ENCODE measurements at places on chromosomes 13 and 19.
A peak's percentile ranks its signal among the peaks of the same experiment; 100 is the strongest.

DNA sequence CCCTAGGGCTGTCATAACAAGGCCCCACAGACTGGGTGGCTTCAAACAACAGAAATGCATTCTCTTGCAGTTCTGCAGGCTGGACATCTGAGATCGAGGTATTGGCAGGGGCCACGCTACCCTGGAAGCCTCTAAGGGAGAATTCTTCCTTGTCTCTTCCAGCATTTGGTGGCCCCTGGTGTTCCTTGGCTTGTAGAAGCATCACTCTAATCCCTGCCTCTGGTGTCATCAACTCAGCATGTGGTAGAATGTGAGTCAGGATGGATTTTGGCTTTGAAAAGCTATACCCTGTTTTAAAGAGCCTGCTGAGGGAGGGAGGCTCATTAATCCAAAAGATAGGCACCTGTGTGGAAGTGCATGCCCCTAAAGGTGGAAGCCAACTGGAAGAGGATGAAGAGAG is 7.9 kb upstream of the GGACT start:
- DNase-seq, result no peak

GRCh38 chr19:41887711-41888382 is 4.9 kb downstream of the ARHGEF1 start:
- DNase-seq, result no peak

- no peak for DNase-seq
Measured at GRCh38 chr13:33757713-33758112, 60.2 kb upstream of the RFC3 start.

DNA sequence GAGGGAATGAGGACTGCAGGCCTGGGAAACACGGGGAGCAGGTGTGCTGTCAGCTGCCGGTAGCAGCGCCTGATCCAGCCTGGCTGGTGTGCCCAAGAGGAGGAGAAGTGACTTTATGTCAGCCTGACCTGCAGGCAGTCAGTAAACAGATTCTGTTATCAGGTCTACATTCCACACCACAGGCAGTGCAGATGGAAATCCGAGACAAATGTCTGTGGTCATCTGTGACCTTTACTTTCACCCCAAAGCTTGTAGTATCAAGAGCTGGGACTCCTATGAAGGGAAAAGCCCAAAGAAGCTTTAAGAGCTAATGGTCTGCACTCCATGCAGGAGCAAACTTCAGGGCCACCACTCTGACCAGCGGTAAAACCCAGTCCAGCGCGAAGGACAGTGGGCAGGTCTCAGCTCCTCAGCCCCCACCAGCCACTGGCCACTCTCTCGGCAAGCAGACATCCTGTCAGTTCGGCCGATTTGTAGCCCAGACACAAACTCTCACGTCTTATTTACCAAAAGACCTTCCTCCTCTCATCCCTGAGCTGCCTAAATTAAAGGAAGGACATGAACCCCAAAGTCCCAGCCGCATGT is 7.7 kb downstream of the EPS15L1 start:
- DNase-seq, result no peak

GRCh38 chr19:2372076-2372612 is 12.1 kb downstream of the TMPRSS9 start:
- no peak for DNase-seq

DNA sequence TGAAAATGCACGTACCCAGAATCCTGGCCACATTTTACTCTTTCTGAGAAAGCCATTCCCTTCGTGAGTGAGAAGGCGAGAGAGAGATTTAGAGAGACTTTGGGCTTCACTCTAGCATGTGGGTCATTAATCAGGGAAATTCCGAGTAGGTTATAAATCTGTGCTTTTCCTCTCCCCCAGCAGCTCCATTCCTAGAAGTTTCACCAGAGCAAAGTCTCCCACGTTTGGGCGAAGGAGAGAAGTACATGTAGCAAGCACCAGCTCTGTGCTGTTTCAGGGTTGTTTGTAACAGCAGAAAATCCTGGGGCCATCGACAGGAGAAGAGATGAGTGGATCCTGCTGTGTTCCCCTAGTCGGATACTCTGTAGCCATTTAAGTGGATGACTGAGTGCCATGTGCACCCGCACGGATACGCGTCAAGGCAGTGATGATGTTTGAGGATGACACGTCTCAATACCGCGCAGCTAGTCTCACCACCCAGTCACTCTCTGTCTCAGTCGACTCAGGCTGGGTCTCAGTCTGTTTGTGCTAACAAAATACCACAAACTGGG is 131.8 kb upstream of the PEG3 start:
- DNase-seq, result no peak

DNA sequence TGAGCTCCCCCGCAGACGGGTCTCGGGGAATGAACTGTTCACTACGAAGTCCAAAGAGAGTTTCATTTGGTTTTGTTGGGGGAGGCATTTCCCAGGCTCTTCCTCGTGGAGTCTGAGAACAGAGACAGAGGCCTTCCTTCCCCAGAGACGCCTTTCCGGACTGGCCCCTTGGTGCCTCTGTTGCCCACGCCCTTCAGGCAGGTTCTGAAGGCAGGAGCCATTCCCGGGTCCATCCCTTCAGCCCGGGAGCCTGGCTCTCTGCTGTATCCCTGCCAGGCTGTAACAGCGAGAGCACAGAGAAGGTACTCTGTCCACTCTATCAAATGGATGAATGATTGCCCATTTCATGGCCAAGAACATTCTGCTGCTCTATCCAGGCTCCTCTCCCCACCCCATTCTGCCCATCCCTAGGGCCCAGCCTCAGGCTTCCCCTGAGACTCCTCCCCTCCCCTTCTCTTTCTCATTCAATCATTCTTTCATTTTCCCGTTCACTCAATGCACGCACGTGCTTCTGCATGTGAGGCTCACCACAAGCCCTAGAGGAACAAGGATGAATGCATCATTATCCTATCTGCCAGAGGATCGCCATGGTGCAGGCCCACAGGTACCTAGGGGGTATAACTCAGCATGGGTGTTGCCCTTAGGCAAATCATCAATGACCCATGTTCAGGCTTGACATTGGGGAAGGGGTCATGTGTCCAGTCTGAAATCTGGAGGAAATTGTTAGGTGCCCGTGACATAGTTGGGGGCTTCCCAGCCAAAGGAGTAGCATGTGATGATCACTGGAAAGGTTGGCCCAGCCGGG is 298.6 kb downstream of the ZNF536 start:
- no peak for DNase-seq

DNA sequence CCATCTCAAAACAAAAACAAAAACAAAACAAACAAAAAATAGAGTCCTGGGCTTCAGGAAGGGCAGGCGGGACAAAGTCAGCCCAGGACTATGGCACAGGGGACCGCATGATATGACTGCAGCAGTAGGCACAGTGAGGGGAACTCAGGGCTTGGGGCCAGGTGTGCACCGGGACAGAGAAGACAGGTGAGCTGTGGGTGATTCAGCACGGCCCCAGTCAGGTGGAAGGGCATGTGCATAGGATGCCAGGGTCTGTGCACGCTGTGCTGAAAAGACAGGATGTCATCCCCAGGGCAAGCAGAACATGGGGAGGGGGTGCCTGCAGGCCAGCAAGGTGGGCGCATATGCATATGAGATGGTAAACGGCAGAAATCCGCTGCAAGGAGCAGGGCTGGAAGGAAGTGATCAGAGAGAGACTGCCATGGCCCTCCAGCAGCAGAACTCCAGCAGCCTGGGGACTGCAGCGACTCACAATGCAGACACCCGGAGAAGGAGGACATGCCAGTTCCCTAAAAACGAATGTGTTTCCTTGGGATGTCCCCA is 15.0 kb downstream of the EPS15L1 start:
- DNase-seq, result no peak

- DNase-seq, result no peak
Measured at GRCh38 chr13:45565331-45565730, 50.2 kb downstream of the ERICH6B start.

DNA sequence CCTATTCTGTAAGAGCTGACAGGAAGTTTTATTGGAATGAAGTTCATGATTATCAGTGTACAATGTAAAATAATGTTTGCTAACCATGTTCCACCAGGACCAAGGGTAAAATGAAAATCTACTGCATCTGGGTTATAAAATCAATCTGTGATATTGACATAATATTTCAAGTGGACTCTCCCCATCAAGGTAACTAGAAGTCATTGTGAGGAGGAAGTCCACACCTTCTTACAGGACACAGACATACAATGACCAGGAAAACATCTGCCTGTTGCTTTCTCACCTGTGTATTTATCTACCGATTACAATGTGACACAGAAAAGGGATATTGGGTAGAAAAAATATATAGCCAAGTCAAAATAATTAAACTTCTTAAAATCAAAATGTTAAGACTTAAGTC is 140.7 kb upstream of the RFC3 start:
- no peak for DNase-seq

- DNase-seq, result no peak
Measured at GRCh38 chr13:105643966-105644365, 891.5 kb downstream of the EFNB2 start.

DNA sequence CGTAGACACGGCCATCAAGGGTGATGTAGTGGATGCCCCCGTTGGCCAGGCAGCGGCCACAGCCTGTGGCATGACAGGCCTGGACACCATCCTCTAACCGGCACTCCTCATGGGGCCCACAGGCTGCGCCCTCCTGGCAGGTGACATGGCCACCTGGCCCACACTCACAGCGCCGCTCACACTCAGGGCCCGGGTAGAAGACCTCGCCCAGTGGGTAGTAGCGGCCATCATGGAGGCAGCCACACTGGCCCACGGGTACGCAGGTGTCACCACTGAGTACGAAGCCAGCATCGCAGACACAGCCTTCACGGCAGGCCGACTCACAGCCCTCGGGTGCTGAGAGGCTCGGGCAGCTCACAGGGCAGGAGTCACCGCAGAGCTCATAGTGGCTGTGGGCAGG is 27.2 kb upstream of the FBL start:
- no peak for DNase-seq

DNA sequence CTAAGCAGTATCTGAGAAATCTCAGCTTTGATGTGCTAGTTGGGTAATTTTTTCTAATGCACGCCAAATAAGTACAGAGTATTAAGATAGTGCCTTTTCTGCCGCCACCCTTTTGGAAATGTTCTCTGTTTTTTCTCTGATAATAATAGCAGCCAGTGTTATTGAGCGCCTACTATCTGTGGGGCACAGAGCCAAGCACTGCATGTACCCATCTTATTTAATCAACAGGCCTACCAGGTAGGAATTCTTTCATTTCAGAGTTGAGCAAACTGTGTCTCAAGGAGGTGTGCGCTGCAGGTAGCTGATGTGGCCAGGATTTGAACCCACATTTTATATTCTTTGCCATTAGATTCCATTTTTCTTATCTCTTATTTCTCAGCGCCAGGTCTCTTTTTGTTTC is 1.4 kb downstream of the EPN1 start:
- no peak for DNase-seq

GRCh38 chr19:18281082-18282020 is at the start of gene JUND:
JUND (minus strand) TSS chr19:18281622; CDS start chr19:18281484, 138 bp downstream.
- peak; percentile 100 for DNase-seq

- DNase-seq, result no peak
Measured at GRCh38 chr19:17584132-17584531, 28.7 kb downstream of the COLGALT1 start.

DNA sequence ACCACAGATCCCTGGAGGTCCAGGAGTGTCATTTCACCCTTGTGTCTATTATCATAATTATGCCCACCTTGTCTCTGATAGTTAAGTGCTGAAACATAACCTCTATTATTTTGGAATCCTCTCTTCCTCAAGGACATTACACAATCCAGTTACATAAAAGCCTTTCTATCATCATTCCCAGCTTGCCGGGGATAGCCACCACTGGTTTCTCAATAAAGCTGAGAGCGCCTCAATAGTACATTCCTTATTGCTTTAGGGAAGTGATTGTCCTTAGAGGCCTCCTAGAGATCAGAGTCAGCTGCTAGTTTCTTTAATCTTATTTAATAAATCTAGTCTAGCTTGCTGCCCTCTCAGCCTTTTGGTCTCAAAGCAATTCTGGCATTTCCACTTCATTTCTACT is 490.0 kb upstream of the ATXN8OS start:
- no peak for DNase-seq

- no peak for DNase-seq
Measured at GRCh38 chr19:32206065-32206464, 139.3 kb upstream of the ZNF507 start.

- no peak for DNase-seq
Measured at GRCh38 chr13:91722267-91722884, 324.0 kb downstream of the GPC5 start.

DNA sequence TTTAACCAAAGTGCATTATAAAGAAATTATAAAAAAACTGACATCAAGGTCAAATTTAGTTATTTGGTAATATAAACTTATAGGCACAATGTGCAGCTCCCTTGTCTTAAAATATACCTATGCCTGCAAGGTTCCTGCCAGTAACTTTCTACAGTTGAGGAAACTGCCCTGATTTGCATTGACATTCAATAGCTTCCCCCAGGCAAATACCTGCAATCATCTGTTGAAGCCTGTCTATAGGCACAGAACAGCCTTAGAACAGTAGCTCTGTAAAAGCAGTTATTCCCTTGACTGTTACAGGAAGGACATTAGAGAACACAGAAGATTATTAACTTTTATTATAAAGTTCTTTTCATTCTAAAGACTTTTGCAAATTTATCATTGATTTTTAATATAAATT is 1239.5 kb downstream of the PCDH9 start:
- no peak for DNase-seq

DNA sequence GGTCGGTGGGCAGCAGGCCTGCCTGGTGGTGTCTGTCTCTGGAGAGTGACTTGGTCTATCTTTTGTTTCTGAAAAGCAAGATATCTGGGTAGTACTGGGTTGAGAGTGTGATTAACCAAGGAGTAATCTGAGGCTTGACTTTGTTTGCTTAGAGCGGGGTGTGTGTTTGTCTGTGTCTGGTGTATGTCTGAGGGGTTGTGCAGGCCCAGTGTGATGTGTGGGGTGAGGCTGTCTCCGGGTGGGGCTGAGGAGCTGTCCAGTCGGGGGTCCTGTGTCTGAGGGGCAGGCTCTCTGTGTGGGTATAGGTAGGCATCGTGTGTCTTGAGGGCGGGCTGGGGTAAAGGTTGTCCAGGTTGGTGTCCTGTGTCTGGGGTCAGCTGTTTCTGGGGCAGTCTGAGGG is 11.1 kb upstream of the TIMM50 start:
- no peak for DNase-seq

- DNase-seq, result no peak
Measured at GRCh38 chr13:97460004-97460775, 26.2 kb downstream of the RAP2A start.

- peak; percentile 37 for DNase-seq
Measured at GRCh38 chr19:16402041-16402440, 69.7 kb downstream of the EPS15L1 start.

DNA sequence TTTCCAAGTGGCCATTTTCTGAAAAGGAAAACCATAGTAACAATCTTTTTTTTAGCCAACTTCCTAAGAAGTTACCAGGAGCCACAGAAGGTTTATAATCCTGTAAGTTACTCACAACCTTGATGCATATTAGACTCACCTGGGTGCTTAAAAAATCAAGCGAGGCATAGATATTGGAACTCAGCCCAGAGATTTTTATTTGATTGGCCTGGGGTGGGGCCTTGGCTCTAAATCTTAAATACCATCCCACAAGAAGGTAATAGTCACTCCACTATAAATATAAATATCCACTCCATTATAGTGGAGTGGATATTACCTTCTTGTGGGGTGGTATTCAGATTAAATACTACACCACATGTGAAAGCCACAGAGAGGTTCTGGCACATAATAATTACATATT is 429.6 kb downstream of the RFC3 start:
- no peak for DNase-seq

GRCh38 chr13:49932066-49932465 is 4.1 kb downstream of the SPRYD7 start:
- DNase-seq, result no peak

- DNase-seq, result no peak
Measured at GRCh38 chr13:35724446-35724845, 248.0 kb upstream of the MAB21L1 start.

- no peak for DNase-seq
Measured at GRCh38 chr13:103759361-103759760, 693.1 kb upstream of the SLC10A2 start.

GRCh38 chr19:40294560-40294959 is 9.4 kb upstream of the AKT2 start:
- no peak for DNase-seq

Measured in cerebellum (tissue), 4 donors.